ENCODE measurements at places on chromosomes 7 and 10.

GRCh38 chr10:126135941-126136595, 239.7 kb downstream of the FANK1 start:
- no peak for DNase-seq

GRCh38 chr7:134842886-134843430, 63.5 kb downstream of the CALD1 start:
- DNase-seq: no peak

- DNase-seq: no peak
Observed at GRCh38 chr7:73977619-73978618, 50.1 kb upstream of the ELN start.

DNA sequence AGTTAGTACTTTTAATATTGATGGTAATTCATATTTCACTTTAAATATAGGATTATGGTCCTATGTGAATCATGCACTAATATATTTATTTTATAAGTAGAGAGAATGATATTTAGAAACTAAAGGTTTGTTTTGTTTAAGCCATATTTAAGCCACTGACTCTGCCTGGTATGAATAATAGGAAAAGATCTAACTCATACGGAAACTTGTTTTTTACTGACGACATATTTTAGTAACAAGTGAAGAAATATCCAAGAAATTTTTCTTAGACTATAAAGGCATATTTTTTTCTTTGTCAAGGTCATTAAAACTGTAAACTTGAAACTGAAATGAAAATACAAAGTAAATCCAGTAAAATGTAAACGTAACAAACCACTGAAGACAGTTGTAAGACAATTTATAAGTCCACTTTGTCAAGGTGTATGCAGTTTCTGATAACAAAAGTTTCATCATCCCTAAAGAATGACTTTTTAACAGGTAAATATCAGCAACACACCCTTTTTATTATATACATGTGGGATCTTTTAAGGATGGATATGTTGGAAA, 147.1 kb downstream of the PHF14 start:
- DNase-seq: no peak

- DNase-seq: no peak
Observed at GRCh38 chr10:78955206-78955605, 113.6 kb upstream of the ZMIZ1 start.
